ENCODE measurements at places on chromosomes 5 and 9. TPM values are rescaled to one million over a fixed set of nuclear protein-coding genes. Genes with fewer than 3 reads are reported as not detected.

DNA sequence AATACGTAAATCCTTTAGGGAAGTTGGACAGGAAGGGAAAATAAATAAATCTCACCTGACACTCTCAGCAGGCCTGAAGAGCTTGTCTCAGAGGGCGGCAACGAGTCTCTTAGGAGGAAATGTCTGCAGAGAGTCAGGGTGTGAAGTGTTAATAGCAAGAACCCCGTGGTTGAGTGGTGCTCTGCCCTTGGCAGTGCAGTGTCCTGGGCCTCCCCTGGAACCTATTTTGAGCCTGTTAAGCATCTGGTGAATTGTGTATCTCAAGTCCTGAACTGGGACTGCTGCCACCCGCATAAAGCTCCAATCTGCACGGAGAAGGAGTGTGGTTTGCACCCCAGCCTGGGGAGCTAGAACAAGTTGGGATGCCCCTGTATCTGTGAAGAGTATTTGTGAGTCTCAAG, 211.8 kb downstream of the GOLPH3 start:
- no peak for DNase-seq

The ADAMTS13 gene
- polyA plus RNA-seq: 9.7 TPM

The PCDHGA9 gene
- polyA plus RNA-seq: 6.4 TPM

- no peak for DNase-seq
Measured at GRCh38 chr5:13930541-13931171, 13.8 kb downstream of the DNAH5 start.

- DNase-seq: no peak
Measured at GRCh38 chr9:134181648-134182034, 17.3 kb upstream of the RNU6ATAC start.

The NUTM2G gene
- polyA plus RNA-seq: 1.6 TPM

DNA sequence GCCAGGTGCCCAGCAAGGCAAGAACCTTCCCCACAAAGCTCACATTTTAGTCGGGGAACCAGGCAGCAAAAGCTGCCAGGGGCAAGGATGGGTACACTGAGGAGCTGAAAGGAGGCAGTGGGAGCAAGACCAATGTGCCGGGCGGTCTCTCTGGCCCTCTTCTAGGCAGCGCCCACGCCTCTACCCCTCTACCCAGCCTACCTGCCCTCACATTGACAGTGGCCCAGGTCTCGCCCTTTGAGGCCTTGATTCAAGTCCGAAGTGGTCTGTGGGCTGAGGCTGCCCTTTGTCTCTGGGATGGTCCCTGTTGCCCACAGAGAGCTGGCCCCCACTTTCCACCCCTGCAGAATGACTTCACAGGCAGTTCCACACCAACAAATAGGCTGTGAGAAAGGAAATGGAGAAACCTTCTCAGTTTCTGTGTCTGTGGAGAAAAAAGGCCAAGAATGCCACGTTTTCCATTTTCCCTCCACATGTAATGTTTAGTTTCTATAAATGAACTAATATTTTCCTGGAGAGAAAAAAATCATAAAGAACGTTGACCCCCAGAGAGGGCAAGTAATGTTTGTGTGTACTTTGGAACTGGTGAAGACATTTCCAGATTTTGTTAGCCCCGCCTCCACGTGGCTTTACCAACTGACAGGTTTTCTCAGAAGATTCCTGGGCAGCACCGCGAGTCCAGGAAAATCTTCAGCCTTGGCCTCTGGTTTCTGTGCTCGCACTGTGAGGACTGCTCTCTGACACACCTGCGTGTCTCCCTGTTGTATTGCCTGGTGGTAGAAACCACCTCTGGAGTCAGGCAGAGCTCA, 57.4 kb upstream of the ANGPTL2 start:
- DNase-seq: no peak

GRCh38 chr5:117982691-117983090, 1005.7 kb downstream of the DTWD2 start:
- no peak for DNase-seq

GRCh38 chr5:54115735-54116403, 194.5 kb downstream of the ARL15 start:
- DNase-seq: no peak

DNA sequence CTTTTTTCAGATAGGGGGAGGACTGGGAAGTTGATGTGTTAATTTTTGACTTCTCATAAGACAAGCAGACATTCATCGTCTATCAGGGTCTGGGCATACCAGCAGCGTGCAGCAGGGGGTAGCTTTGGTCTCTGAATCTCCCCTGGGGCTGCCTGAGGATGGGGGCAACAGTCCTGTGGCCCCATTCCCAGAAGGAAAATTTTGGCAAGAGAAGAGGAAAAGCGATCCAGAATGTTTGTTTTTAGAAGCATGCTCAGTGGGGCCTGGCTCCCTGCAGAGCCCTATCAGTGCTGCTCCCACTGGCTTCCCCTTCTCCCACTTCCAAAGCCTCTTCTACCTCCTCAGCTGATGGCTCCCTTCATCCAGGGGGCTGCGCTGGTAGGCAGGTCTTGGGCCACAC, 194.8 kb upstream of the IL12B start:
- no peak for DNase-seq

DNA sequence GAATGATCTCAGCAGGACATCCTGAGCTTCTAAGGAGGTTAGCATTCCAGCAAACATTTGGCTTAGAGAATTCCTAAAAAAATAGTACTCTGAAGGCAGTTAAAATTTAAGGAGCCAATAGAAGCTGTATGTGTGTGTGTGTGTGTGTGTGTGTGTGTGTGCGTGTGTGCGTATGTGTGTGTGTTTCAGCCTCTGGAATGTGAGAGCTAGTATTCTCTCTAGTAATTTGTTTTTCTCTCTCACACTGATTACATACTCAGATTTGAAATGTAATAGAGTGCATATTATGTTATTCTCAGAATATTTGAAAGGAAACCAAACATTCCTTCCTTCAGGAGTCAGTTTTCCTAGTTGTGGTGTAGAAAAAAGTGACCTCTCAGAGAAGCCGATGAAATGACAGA, 279.6 kb downstream of the TMEM38B start:
- peak; percentile 11 for DNase-seq

DNA sequence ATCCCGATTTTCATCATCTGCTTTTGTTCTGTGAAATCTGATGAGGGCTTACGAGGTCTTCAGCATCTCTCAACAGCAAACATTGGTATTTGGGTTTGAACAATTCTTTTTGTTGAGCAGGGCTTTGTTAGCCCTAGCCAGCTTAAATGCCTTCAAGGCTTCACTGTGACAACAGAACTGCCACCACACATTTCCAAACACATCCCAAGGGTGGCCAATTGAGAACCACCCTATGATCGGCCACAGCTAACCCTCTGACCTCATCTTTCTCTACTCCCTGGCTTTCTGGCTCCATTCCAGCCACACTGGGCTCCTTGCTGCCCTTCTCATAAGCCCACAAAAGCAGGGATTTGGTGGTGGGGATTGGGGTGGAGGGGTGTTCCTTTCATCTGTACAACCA, 17.6 kb downstream of the MTX3 start:
- DNase-seq: no peak

The PCDHGB3 gene
- 1.9 TPM for polyA plus RNA-seq

- DNase-seq: no peak
Measured at GRCh38 chr5:52069997-52070396, 686.7 kb downstream of the ISL1 start.

GRCh38 chr5:149682532-149683075, 47.5 kb upstream of the PPARGC1B start:
- no peak for DNase-seq

- no peak for DNase-seq
Measured at GRCh38 chr5:115374057-115374775, 77.8 kb upstream of the CCDC112 start.

DNA sequence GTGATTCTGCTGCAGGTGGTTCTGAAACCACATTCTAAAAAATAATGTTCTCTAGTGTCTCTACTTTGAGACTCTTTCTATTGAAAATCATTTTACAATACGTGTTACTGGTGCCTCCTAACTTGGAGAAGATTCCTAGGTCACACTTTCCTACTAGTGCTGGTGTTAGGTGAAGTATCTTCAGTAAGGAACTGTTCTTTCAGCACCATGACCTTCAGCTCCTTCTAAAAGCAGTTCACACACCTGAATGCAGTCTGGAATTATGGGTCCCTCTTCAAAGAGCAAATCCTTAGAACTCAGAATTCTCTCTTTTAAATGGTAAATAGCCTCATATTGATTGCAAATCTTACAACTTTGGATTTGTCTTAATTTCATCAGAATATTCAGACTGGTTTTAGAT, 10.6 kb upstream of the DPYSL3 start:
- DNase-seq: no peak

DNA sequence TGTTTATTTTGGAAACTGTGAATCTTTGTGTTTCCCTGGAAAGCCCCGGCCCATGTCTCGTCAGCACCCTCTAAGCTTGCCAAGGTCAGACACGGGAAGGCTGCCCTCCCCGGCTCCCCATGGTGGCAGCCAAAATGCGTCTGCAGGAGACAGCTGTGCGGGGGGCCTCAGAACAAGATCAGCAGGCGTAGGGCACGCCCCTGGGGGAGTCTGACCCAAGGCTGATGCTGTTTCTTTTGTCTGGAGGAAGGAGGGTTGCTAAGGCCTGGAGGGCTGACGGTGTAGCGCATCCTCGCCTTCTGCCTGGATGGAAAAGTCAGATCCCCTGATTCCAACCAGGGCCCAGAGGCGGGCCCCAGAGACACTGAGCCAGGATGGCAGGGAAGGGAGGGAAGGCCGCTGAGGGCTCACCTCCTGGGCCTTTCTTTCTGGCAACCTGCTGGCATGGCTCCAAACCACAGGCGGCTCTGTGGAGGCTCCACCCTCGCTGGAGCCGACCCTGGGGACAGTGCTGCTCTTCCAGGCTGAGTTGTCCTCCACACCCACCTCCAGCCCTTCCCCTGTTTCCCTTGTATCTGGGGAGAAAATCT, 57.2 kb downstream of the OLFM1 start:
- DNase-seq: no peak

DNA sequence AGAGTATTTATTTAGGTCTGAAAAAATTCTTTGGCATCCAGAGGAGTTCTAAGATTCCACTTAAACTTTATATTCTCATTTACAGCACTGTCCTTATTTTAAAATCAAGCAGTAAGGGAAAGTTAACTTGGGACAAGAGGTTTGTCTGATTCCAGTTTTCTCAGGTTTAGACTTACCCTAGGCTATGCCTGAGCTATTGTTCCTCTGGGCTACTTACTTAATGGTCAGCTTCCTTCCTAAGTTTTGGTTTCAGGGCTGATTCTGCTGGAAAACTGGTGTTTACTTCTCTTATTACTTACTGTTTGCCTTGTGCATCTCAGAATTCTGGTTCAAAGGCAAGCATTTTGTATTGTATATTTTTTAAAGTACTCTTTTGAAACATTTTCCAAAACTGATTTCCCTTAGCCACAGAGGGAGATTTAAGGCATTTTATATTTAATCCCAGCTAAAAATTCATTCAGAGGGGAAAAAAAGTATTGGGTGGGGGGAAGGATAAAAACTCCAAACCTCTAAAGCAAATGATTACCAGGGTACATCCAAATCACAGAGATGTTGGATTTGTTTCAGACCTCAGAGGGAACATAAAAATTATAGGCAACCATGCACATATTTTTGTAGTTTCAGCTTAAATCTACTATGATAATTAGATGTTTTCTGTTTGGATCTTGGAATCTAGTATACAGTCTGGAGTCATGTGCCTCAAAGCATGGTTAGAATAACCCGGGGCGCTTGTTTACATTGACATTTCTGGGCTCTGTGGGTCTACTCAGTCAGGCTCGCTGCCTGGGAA, 290.0 kb downstream of the ARHGAP26 start:
- DNase-seq: no peak

The NTRK2 gene
- polyA plus RNA-seq: 113 TPM

GRCh38 chr9:98007251-98007928, 24.2 kb downstream of the ANP32B start:
- no peak for DNase-seq

- no peak for DNase-seq
Measured at GRCh38 chr5:773517-774264, 10.8 kb downstream of the ZDHHC11B start.

DNA sequence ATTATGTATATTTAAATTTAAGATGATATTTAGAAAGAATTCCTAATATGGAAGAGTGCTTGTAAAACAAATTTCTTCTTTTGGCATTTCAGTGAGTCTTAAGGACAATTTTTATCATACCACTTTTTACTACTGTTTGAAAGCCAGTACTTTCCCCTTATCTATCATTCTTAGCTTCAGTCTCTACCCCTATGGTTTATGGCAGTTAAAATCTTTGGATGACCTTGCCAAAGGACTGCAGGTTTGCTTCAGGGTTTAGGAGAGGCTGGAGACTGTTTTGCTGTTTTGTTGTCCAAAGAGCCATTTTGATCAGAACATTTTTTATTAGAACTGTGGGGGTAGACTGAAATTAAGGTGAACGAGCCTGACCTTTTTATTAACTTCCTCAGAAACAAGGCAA, 30.8 kb downstream of the SLC38A9 start:
- no peak for DNase-seq

DNA sequence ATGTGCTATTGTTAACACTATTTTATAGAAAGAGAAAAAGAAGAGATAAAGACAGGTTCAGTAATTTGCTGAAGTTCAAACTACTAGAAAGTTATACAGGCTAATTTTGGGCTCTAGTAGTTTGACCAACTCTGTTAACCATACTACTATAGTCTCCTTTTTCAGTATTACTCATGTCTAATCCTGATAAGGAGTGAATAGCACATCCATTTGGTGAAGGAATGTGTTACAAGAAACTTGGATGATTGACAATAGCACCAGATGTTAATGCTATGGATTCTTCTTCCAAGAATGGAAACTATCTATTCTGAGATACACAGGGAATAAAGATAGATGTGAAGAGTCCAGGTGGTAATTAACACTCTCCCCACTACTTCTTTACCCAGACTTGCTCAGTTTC, 677.3 kb downstream of the PRELID2 start:
- DNase-seq: no peak

GRCh38 chr5:36607114-36607571, 737 bp downstream of the SLC1A3 start:
- DNase-seq: peak; percentile 22

DNA sequence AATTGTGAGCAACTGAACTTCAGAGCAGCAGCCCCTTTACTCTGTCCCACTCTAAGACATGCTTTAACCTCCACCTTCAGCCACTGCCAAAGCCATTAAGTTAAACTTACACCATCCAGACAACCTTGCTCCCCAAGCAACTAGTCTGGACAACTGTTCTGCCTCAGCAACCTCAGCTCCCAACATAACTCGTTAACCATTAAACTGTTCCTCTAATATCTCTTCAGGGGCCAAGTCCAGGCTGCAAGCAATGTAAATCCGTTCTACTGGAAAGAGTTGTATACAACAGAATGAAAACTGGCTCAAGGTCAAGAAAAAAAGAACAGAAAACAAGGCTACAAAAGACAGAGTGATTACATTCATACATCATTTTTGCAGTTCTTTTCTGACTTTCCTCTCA, 131.7 kb upstream of the TARS1 start:
- DNase-seq: no peak

DNA sequence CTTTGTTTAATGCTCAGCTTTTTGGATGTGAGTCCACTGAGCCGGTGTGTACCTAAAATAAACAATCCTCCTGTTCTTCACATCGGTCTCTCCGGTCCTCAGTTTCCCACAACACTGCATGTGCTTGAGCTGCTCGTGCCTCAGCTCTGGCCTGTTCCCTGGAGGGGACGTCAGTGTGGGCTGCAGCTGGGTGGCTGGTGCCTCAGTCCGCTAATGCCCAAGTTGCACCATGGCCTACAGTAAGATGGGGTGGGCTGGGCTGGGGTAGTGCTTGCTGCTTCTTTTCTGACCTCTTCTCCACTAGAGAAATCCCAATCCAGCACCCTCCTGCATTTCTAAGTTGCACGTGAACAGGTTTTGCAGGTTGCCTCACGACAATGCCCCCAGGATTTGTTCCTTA, 595 bp upstream of the BTNL9 start:
- DNase-seq: no peak

The PRDM9 gene
- polyA plus RNA-seq: 0.03 TPM

- no peak for DNase-seq
Measured at GRCh38 chr9:37566716-37567115, 9.5 kb downstream of the FBXO10 start.

Data from left renal cortex interstitium (tissue), 4 donors.